Stimulated activated CD4-positive, alpha-beta T cell treated with anti-CD3 and anti-CD28 coated beads, Interleukin-4, amount 100 ng/mL, for 4 hours (primary cell): ENCODE measurements at places on chromosomes 1 and 21.

DNA sequence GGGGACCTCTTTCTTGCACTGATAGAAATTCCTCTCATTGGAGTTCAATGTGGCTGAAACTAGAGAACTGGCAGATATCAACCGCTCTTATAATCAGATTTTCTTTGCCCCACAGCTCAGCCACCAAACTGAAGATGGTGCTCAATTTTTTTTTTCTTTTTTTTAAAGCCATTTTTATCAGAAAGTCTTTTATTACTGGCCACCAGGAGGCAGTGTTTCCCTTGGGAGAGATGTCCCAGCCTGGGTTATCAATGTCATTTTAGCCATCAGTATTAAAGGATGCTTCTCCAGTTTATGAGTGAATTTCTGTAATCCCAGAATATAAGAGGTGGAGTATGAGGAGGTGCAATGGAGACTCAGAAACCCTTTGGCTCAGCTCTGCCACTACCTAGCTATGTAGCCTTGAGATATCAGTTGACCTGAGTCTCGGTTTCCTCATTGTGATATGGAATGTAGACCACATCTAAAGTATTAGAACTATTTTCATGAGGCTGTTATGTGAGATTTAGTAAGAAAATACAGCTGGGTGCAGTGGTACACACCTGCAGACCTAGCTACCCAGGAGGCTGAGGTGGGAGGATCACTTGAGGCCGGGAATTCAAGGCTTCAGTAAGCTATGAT, 27.6 kb downstream of the CD244 start:
- no peak for DNase-seq

DNA sequence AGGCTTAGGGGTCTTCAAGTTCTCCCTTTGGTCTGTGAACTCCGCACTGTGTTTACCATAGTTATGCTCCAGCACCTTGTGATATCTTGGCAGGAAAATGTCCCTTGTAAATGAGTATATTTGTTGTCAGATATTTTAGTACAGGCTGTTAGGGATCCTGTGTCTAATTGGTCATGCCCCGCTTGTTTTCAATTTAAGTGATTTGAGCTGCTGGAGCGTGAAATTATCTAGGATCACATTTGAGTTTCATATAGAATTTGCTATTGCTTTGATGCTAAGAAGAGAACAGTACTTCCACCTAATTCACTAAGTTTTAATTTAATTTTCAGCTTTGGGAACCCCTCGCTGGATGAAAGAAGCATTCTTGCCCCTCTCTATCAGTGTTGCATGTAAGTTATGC, 15.4 kb upstream of the TOR3A start:
- no peak for DNase-seq

DNA sequence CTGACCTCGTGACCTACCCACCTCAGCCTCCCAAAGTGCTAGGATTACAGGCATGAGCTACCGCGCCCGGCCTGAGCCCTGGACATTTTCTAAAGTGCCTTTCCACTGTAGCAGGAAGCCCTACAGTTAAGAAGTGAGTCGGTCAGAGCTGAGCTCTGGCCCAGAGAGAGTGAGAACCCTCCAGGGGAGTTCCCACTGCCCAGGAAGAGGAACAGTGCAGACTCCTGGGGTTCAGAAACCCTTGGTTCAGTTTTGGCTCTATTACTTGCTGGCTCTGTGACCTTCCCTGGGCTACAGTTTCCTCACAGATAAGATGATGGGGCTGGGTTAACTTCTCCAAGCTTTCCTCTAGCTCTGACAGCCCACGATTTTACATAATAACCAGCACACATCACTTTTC, 20.9 kb downstream of the SLC9A1 start:
- no peak for DNase-seq

DNA sequence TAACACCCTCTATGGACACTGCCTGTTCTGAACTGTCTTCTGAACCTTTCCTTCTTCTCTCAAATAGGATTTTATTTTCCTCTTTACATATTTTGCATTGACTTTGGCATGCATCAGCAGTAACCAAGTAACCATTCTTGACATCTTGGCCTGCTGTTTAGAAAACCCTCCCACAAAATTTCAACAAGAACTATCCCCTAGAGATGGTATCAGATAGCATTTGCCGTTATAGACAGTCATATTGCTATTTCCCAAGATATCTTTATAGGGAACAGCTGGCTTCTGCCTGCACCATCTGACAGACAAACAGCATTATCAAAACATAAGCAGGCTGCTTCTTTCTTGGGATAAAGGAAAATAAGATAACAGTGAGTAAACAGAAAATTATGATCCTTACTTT, 54.7 kb downstream of the LHX8 start:
- no peak for DNase-seq

DNA sequence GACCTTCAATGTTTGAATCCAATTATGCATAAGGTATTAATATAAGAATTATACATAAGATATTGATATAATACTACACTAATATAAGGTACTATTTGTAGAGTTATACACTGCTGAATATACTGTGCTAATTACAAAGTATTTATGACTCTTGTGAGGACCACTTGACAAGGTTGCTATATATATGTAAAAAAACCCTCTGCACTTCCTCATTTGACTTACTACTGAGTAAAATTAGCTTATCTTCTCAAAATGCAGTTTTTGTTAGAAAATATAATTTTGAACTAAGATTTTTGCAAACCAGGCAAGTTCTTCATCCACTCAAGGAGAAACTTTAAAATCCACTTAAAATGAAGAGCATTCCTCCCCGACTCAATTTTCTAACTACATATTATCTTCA, 8.5 kb downstream of the SIKE1 start:
- DNase-seq, result no peak

- no peak for DNase-seq
Observed at GRCh38 chr21:29115899-29116298, 14.5 kb upstream of the MAP3K7CL start.

- no peak for DNase-seq
Observed at GRCh38 chr1:107047602-107048001, 8.9 kb upstream of the PRMT6 start.

DNA sequence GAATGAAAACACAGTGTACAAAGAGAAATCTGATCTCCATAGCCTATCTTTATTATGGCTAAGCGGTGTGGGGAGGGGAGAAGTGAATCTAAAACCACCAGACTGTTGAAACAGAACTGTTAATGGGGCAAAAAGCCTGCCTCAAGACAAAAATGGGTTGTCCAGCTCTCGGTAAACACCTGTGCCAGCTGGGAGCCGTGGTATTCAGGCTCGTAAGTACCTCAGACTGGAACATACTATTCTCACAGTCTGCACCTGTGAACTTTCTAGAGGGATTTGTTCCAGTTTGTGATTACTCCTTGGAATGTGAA, 42.7 kb upstream of the ATP1A1 start:
- no peak for DNase-seq

GRCh38 chr1:217747156-217747769, 116.1 kb downstream of the SPATA17 start:
- no peak for DNase-seq

DNA sequence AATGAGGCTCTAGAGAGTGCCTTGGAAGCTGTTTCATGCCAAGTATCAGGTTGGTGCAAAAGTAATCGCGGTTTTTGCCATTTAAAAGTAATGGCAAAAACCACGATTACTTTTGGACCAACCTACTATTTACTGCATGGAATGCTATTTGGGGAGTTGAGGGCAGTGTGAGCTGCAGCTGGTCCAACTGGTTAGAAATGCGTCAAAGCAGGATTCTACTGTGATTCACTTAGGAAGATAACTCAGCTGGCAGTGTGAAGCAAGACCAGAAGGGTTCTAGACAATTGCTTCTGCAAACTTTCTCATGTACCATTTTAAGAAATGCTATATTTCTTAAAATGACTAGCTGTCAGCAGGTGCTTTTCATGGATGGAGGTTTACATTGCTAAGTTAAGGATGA, 21.2 kb upstream of the PLA2G2C start:
- DNase-seq, result no peak

GRCh38 chr1:207424570-207425131, 29.5 kb upstream of the CR2 start:
- DNase-seq, result no peak

- DNase-seq, result no peak
Observed at GRCh38 chr1:16434501-16434900, 2.7 kb downstream of the SPATA21 start.

DNA sequence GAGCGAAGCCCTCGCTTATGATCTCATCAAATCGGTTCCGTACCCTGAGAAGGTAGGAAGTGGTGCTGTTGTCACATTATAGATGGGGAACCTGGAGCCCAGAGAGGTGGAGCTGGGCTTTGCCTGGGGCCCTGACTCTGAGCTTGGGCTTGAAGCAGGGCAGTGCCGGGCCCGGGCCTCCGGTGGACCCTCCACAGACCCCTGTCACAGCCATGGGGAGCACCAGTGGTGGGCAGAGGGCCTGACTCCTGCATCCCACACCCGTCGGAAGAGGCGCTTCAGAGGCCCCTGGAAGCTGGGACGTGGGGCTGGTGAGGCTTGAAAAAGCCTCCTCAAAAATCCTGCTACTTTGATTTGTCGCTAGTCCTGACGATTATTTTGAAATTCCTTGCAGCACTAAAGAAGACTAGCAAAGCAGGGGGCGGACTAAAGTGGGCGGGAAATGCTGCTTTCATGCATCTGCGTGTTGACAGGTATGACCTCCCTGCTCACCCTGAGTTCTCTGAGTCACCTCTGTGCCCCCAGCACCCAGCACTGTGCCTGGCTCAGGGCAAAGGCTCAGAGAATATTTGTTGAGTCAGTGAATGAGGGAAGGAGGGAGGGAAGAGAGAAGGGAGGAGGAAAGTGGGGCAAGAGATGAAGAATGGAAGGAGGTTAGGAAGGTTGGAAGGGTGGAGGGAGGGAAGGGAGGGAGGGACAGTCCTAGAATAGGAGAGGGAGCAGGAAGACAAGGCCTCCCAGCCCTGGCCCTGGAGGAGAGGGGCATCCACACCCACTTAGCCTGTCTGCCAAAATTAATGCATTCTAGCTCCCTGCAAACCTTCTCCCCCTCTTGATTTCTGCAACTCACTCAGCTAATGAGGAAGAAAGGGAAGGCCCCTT, 262.8 kb upstream of the VAMP3 start:
- DNase-seq, result no peak
